T-helper 1 cell (primary cell): ENCODE measurements at places on chromosomes 12 and 14.
A peak's percentile ranks its signal among the peaks of the same experiment; 100 is the strongest.

DNA sequence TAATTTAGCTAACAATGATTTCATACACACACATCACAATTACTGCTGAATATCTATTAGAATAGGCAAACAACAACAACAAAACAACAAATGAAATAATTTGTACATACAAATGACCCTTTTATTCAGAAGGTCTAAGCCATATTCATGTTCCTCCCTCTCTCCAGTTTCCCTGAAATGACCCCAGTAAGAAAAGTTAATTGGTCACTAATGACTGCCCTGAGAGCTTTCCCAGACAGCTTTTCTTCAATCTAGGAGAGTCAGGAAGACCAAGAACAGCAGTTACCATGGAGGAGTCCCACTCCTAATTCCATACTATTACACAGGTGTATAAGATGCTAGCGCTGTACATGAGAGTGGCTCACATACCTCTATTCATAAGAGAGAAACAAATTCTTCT is 121.2 kb upstream of the GRIP1 start:
- DNase-seq: no peak

DNA sequence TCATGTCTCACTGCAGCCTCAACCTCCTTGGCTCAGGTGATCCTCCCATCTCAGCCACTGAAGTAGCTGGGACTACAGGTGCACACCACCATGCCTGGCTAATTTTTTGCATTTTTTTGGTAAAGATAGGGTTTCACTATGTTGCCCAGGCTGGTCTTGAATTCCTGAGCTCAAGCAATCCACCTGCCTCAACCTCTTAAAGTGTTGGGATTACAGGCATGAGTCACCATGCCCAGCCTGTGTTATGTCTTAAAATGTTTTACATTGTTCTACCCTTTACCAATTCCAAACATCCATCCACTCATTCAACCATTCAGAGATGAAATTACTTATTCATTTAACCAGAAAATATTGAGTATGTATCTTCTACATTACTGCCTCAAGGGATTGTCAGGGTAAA is 111.6 kb upstream of the BTG1 start:
- no peak for DNase-seq

DNA sequence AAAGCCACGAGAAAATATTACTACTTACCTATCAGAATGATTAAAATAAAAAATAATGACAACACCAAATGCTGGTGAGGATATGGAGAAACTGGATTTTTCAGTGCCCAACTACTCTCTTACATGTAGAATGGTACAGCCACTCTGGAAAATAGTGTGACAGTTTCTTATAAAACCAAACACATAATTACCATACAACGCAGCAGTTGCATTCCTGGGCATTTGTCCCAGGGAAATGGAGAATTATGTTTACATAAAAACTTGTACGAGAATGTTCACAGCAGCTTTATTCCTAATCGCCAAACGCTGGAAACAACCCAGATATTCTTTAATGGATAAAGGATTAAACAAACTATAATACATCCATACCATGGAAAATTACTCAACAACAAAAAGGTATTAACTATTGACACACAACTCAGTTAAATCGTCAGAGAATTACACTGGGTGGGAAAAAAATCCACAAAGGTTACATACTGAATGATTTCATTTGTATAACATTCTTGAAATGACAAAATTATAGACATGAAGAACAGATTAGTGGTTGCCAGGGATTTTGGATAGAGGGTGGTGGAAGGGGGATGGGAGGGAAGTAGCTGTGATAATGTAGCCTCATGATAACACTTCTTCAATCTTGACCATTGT is 35.4 kb downstream of the TAOK3 start:
- DNase-seq: no peak

- no peak for DNase-seq
Measured at GRCh38 chr14:70448633-70449340, 3.2 kb upstream of the ADAM21 start.

- DNase-seq: no peak
Measured at GRCh38 chr12:5260591-5261086, 171.3 kb upstream of the NTF3 start.

DNA sequence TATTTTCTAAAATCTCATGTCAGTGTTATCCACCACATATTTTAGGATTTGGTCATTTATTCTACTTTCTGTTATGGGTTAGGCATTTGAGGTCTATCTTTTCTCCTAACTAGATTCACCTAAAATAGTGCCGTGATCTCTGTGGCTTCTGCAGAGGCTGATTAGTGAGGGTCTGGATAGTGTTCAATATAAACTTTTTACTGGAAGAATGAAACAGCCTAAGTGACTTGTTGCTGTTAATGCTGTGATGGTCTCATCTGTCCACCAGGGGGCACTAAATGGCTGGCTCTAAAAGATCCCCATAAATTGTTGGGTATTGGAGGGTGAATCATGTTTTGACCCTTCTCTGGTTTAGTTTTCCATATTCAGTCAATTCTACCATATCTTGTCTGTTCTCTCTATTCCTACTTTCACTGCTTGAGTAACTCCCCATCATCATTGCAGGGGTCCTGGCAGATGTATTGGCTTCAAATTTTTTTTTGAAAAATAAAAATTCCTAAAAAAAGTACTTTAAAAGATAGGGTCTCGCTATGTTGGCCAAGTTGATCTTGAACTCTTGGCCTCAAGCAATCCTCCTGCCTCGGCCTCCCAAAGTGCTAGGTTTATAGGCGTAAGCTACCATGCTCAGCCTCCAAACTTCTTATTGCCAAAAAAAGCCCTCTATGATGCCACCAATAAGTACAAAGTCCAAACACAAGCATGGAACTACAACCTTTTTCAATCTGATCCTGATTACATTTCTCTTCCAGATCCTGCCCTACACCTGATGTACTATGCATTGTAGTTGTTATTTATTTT is 6.9 kb downstream of the PABPN1 start:
- peak; percentile 49 for DNase-seq

GRCh38 chr12:124363353-124363965 is 68.6 kb downstream of the RFLNA start:
- no peak for DNase-seq

GRCh38 chr14:100594625-100594951 is 7.4 kb upstream of the BEGAIN start:
- no peak for DNase-seq

- DNase-seq: no peak
Measured at GRCh38 chr14:75905147-75905904, 76.5 kb downstream of the TGFB3 start.

- no peak for DNase-seq
Measured at GRCh38 chr12:77968021-77968420, 137.3 kb downstream of the NAV3 start.

- DNase-seq: no peak
Measured at GRCh38 chr12:26116829-26117715, 7.8 kb downstream of the BHLHE41 start.

DNA sequence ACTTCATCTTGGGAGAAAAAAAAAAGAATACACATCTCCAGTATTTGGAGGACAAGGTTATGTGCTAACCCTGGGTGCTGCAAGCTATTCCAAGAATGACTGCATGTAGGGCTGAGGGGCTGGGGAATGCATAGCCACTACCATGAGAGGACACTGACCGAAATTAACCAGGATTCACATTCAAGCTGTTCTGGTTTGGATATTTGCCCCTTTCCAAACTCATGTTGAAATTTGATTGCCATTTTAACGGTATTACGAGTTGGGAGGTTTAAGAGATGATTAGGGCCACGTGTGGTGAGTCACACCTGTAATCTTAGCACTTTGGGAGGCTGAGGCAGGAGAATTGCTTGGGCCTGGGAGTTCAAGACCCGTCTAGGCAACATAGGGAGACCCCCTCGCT is 18.5 kb upstream of the MARK3 start:
- DNase-seq: no peak

DNA sequence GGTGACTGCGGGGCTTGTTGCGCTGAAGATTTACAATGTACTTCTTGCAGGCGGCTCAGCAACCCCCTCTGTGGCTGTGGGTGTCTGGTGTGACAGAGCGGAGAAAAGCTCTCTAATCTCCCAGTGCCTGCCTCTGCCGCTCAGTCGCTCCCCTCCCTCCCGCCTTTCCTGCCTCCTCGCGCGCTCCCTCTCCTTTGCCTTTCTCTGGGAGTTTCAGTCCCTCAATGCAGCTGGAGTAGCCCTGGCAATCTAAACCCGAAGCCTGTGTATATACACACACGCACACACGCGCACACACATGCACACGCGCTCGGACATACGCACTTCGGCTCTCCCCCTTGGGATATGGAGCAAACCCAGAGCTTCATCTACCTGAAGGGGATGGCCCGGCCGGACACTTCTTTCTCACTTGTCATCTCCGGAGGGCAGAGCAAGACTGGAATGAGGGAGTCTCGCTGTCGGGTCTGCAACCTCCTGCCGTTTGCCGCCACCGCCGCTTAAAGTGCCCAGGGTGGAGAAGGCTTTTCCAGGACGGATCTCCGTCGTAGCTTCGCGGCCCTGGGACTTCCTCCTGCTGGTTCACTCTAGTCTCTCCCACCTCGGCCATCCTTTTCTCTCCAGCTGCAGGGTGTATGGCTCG is 599 bp upstream of the TRHDE start:
- DNase-seq: no peak

- no peak for DNase-seq
Measured at GRCh38 chr12:40122842-40123241, 17.0 kb upstream of the SLC2A13 start.

- DNase-seq: no peak
Measured at GRCh38 chr12:69338120-69338859, 9.9 kb upstream of the LYZ start.

DNA sequence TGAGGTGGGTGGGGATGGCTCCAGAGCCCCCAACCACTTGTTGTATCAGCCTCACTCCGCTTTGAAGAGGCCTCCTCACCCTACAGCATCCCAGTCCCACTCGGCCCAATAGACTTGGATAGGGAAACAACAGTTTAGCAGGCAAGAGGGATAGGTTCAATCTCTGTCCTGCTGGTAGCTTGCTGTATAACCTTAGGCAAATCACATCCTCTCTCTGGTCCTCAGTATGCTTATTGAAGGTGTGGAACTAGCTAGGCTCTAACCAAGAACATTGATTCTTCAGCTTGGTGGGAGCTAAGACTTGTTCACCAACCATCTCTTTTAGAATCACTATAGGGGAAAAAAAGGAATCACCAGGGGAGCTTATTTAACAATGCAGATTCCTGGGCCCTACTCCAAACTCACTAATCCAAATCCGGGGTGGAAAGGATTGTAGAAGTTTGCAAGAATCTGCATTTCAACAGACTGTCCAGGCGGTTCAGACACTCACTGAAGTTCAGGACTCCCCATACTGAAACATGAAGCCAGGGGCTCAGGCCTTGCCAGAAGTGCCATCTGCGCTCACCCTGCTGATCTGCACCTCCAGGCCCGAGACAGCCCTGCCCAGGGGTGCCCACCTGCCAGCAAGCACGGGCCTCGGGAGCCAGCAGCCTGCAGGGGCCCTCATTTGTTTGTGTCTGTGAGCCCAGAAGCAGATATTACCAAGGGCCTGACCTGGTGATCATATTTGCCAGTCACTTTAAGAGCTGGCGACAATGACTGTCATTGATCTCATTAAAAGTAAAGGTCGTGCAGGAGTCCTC is 113.0 kb downstream of the ADCK1 start:
- no peak for DNase-seq

GRCh38 chr12:7460375-7461259 is 16.7 kb upstream of the CD163L1 start:
- no peak for DNase-seq

GRCh38 chr14:42112108-42112507 is 505.4 kb downstream of the LRFN5 start:
- no peak for DNase-seq

DNA sequence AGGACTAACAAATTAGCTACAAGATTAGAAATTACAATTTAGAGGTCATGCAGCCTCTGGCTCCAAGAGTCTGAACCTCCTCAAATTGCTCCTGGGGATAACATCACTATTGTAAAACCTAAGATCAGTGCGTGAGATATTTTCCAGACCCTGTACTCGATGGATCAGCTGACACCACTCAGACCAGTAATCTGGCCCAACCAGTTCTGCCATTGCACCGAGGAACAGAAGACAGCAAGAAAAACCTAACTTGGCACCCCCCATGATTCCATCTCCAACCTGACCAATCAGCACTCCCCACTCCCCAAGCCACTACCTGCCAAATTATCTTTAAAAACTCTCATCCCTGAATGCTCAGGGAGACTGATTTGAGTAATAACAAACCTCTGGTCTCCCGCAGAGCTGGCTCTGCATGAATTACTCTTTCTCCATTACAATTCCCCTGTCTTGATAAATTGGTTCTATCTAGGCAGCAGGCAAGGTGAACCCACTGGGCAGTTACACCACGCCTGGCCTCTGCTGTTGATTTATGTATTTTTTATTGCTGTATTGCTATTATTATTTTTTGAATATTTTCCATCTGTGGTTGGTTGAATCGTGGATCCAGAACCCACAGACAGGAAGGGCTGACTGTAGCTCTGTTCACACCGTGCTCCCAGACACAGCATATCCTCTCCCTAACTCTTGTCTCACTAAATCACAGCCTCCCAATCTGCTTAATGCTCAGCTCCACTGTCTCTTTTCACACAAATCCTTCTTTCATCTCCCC is 9.2 kb downstream of the HEBP1 start:
- DNase-seq: no peak

GRCh38 chr14:105197211-105197641 is 16.1 kb upstream of the NUDT14 start:
- no peak for DNase-seq

DNA sequence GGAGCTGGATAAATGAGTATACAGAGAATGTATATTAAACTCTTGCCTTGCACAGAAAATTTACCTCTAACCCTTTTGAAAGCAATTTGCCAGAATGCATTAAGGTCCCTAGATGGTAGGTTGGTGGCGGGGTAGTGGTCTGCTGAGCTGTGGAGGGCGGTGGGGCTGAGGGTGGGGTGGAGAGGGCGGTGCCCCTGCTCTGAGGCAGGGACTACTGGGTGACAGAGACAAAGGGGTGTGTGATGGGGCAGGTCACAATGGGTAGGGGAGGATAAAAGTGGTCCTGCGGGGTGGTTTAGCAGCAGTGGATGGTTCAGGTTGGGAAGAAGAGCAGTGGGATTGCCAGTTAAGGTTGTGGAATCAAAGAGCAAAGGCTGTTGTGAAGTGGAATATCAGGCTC is at the start of gene GARIN6:
Gene GARIN6, plus strand, starts transcription at position 301 of the 400 bp plus-strand sequence. CDS start 422 bp downstream, outside the sequence.
- no peak for DNase-seq

DNA sequence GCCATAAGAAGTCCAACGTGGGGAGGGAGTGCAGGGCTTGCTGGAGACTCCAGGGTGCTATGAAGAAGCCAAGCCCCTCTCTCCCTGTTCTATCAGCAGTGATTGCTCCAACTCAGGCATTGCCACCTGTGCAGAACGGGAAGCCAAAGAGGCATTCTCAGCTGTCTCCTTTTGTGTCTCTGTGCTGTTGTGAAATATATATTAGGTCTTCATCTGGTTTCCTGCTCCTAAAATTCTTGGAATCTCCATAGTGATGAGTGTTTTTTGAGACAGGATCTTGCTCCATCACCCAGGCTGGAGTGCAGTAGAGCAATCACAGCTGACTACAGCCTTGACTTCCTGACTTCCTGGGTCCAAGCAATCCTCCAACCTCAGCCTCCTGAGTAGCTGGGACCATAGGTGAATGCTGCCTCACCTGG is 51.2 kb upstream of the AEBP2 start:
- no peak for DNase-seq
